ENCODE measurements at places on chromosomes 6 and 20.

- DNase-seq: no peak
Observed at GRCh38 chr6:41618598-41618997, 19.7 kb upstream of the MDFI start.

GRCh38 chr6:118558464-118559217 is 10.5 kb downstream of the PLN start:
- DNase-seq: no peak

- DNase-seq: no peak
Observed at GRCh38 chr6:19472153-19472552, 365.0 kb upstream of the ID4 start.

- no peak for DNase-seq
Observed at GRCh38 chr20:32858701-32859372, at the start of gene EFCAB8. TSS of gene EFCAB8 (plus strand) at chr20:32858923. CDS start at chr20:32863793, 4,870 bp downstream.

DNA sequence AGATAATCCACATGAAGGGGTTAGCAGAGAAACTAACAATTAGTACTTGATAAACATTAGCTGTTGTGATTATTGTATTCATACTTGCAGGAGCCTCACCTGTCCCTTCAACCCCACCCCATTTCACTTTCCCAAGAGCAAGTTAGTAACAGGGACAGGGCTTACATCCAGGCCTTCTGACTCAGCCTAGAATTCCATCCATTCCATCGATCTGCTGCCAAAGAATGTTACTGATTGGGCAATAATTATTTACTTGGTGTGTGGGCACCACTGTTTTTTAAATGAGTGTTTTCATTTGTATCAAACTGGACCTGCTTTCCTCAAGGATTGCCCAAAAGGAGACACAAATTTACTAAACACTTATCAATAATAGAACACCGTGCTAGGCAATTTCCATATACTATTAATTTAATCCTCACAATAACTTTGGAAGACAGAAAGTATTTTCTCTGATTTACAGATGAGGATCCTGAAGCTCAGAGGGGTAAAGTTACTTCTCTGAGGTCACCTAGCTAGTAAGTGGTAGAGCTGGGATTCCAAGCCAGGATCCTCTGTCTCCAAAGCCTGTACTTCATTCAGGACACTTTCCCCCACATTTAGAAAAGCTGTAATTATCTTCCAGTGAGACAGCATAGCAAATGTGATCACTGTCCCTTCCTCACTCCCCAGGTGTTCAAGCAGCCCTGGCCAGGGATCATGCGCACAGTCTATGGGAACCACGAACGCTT is 32.8 kb downstream of the GSS start:
- DNase-seq: no peak

DNA sequence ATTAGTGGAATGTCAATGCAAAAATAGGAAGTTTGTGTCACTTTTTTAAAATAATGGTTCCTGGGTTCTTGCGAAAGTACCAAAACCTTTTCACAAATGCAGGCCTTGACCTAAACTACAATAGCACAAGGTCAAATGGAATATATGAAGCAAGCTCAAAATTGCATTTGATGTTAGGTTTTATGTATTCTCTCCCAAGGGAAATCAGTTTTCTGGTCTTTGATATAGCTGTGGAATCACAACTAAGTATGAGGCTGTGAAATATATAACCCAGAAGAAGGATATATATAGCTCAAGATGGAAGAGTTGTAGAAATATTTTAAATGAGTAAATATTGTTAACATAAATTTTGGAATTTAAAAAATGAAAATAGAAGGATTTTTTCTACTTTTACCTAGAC is 327.3 kb downstream of the RIMS1 start:
- no peak for DNase-seq

GRCh38 chr6:127382413-127382812 is 39.0 kb upstream of the ECHDC1 start:
- DNase-seq: no peak

DNA sequence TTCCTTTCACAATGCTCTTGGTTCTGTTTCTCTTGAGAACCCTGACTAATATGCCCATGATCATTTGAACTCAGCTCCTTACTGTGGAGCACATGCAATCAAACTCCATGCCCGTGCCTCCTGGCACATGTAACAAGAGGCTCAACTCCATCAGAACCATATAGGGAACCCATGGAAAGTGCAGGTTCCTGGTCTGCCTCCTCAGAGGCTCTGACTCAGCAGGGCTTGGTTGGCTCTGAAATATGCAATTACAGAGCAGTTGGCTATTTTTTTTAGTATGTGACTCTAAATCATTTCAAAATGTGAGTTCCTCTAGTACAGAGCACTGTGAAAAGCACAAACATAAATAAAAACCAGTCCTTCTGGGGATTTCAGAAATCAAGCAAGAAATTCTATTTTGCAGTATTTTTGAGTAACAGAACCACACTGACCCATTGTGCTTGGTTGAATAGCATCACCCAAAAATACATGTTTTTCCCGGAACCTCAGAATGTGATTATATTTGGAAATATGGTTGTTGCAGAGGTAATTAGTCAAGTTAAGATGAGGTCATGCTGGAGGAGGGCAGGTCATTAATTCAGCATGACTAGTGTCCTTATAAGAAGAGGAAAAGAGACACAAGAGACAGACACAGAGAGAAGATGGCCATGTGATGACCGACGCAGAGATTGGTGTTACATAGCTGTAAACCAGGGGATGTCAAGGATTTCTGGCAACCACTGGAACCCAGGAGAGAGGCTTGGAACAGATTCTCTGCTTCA is 13.2 kb upstream of the MAP3K4 start:
- no peak for DNase-seq

DNA sequence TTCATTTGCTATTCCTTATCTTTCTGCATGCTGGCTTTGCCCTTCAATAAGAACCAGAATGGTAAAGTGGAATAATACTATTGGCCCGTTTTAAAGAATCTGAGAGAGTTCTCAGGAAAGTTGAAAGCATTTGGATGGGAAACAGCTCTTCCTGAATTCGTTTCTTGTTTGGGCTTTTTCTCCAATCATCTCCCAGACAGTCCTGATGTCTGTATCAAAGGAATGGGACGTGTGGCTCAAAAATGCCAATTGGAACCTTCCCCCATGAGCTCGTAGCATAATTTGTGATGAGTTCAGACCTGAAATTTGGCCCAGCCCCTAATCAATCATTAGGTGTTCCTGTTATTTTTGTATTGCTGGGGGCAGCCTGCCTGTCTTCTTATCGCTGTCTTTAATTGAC is 75.8 kb upstream of the BACH2 start:
- no peak for DNase-seq

DNA sequence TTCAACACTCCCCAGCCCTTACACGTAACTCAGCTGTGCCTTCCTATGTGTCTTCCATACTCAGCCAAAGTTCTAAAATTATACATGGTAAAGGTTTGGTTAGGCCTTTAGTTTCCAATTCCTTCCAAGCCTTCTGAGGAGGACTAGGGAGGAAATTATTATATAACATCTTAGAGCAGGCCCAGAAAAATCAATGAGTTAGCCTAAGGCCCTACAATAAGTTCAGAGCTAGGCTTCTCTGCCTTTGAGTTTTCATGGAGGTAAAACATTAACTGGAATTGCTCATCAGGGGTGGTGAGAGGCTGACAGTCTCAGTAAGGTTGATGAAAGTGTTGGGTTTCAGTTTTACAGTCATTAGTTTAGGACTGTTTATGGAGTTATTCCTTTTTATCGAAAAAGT is 286.0 kb downstream of the ADGB start:
- no peak for DNase-seq

DNA sequence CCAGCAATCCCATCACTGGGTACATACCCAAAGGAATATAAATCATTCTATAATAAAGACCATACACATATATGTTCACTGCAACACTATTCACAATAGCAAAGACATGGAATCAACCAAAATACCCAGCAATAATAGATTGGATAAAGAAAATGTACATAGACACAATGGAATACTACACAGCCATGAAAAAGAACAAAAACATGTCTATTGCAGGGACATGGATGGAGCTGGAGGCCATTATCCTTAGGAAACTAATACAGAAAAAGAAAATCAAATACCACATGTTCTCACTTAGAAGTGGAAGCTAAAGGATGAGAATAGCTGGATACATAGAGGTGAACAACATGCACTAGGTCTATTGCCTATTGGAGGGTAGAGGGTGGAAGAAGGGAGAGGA is 674.6 kb downstream of the PHF3 start:
- no peak for DNase-seq

GRCh38 chr6:147231589-147231988 is 27.4 kb downstream of the STXBP5 start:
- no peak for DNase-seq

GRCh38 chr6:131909408-131910218 is 41.6 kb downstream of the CCN2 start:
- DNase-seq: peak; percentile 56

GRCh38 chr20:50192364-50193198 is 2.0 kb downstream of the CEBPB start:
- peak; percentile 40 for DNase-seq

DNA sequence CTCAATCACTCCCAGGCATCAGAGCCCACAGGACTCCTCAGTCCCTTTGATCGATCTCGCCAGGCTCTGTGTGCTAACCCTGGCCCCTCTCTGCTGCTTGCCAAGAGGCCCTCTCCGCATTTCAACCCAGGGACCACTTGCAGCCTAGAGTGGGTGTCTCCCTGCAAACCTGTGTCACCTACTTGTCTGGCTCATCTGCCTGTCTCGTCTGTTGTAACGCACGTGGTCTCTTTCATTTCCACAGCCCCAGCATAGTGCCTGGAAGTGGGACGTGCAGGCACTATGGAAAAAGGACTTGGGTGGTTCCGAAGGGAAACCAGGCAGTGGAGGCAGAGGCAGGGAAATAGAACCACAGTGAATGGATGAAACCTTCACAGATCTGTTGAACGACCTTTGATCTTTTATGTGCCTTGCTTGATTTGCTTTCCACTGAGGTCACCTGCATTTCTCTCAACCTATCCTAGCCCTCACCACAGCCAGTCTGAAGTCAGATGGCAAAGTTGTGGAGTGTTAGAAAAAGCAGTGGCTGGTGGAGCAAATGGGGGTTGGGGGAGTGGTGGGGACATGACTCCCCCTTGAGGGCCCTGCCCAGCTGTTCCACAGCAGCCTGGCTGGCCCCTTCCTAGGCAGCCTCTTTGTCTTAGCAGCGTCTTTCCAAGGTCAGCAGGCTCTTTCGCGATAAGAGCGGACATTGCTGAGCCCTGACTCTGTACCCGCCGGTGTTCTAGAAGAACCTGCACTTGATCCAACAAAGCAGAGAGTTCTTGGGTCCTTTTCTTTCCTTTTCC is 55.8 kb upstream of the TAGAP start:
- DNase-seq: no peak

- DNase-seq: no peak
Observed at GRCh38 chr6:78942446-78942845, 75.1 kb downstream of the IRAK1BP1 start.

- DNase-seq: no peak
Observed at GRCh38 chr20:31540406-31540805, 26.2 kb downstream of the HM13 start.
